ENCODE measurements at places on chromosomes 16 and 17.

GRCh38 chr17:60327901-60328273 is 64.0 kb downstream of the USP32 start:
- DNase-seq = no peak

DNA sequence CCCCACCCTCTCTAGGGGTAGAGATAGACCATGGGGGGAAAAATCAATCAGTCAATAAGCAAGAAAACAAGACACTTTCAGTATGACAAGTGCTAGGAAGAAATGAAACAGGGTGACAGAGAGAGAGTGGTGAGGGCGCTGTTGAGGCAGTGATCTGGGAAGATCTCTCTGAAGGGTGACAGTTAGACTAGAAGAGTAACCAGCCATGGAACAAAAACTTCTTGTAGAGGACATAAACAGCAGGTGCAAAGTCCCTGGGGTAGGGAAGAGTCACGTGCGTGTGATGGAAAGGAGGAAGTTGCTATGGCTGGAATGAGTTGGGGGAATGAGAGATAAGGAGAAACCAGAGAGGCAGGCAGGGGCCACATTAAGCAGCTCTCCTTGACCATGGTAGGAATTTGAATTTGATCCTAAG is 16.8 kb upstream of the EMP2 start:
- DNase-seq = no peak

DNA sequence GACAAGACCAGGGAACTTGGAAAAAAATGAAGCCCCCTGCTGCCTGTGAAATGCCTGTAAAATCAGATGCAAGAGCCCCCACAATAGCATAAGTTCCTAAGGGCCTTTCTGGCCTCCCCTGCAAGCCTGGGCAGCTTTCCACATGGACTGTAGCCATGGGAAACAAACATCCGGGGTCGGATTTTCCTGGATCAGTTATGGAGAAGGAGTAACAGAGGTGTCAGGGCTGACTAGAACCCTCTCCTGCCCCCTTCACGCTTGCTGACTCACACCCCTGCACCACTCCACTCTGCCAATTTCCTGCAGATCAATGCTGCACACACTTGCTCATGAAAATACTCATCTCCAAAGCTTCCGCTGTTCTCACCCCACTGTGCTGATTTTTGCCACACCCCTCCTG is 258.6 kb downstream of the CBLN1 start:
- DNase-seq = peak; percentile 58

DNA sequence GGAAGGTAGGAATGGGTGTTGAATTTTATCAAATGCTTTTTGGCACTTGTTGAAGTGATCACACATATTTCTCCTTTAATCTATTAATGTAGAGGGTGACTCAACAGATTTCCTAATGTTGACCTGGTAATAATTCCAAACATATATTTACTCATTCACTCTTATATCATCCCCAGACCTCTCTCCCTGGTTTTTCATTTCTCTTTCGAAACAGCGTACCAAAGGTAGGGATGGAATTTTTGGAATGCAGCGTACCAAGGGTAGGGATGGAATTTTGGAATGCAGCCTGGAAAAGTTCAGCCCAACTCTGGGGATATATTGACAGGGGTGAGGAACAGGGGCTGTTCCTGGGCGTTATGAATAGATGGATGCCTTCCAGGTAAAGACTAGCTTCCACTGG is 7.3 kb downstream of the KIF18B start:
- no peak for DNase-seq

DNA sequence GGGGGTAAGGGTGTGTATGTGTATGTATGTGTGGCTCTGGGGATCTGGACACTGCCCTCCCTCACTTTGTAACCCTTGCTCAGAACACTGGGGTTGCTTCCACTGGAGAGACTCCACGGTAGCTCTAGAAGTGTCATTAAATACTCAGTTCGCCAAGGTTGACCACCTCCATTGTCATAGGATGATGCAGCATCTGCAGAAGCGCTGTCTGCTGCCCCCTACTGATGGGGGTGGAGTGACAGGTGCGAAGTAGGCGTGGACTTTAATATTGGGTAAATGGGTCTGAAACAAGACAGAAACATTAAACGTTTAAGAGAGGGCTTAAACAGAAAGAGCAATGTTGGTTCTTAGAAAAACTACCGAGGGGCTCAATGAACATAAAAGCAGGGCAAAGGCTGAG is 35.5 kb upstream of the STAC2 start:
- DNase-seq = no peak

DNA sequence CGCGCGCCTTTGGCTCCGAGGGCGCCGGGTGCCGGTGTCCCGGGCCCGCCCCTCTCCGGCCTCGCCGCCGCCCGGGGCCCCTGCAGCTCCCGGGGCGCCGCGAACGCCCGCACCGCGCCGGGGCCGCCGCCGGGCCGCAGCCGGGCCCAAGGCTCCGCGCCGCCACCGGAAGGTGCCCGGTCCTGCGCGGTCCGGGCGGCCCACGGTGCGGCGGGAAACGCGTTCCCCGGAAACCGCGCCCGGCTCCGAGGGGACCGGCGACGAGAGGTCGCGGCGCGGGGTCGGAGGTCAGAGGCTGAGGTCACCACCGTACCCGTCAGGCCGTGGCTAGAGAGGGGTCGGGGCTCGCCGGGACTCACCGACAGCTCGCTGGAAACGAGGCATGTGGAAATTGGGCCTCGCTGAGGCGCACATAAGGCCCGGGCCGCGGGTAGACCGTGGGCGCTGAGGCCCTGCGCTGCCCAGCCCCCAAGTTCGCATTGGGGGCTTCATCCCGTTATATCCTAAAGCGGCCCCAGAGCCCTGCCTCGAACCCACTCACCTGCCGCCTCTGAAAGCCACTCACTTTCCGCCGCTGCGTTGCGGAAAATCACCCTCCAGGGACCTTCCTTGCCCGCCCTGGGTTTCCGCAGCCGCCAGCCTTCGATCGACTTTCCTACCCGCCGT is at the start of gene DUS1L:
Gene DUS1L, minus strand, starts transcription at position 167 of the 666 bp plus-strand sequence. CDS start 745 bp downstream, outside the sequence.
- DNase-seq = no peak

- DNase-seq = no peak
Measured at GRCh38 chr16:30066761-30067583, 1.4 kb downstream of the ALDOA start.

- no peak for DNase-seq
Measured at GRCh38 chr16:87000001-87000400, 317.2 kb downstream of the C16orf95 start.

DNA sequence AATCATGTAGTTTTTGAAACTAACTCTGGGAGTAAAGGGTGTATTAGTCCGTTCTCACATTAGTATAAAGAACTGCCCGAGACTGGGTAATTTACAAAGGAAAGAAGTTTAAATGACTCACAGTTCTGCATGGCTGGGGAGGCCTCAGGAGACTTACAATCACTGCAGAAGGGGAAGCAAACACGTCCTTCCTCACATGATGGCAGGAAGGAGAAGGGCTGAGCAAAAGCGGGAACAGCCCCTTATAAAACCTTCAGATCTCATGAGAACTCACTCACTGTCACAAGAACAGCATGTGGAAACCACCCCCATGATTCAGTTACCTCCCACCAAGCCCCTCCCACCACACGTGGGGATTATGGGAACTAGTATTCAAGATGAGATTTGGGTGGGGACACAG is 256.5 kb upstream of the TNRC6C start:
- no peak for DNase-seq

- no peak for DNase-seq
Measured at GRCh38 chr17:78106211-78106610, 22.3 kb downstream of the TMC6 start.

DNA sequence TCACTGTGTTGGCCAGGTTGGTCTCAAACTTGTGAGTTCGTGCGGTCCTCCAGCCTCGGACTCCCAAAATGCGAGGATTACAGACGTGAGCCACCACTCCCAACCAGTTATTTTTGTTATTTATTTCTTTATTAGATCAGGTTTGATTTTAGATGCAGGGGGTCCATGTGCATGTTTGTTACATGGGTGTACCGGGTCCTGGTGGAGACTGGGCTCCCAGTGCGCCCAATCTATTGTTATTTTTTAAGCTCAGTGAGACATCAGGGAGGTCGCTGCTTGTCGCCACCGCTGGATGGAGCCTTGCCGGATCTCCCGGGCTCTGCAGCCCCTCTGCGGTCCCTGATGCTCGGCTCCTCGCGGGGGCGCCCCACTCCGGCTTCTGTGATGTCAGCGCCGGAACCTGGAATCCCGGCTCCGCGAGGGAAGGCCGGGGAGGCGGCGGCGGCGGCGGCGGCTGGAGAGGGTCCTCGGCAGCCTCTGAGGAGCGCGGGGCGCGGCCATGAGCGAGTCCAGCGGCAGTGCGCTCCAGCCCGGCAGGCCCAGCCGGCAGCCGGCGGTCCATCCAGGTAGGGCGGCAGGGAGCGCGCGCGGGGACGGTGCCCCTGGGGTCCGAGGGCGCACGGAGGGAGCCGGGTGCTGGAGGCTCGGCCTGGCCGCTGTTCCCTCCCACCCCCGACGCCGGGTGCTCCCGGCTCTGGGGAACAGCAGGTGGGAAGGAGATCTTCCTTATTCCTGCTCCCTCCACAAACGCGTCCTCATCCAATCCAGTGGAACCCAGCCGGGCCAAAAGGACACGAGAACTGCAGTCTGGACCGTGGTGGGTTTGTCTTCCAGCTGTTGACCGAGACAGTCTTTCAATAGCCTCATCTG is at the start of gene TMC7:
Gene TMC7, plus strand, starts transcription at position 370 of the 870 bp plus-strand sequence. Its CDS starts 130 bp downstream, at position 500.
- DNase-seq = no peak

GRCh38 chr16:9050102-9050830 is 41.2 kb upstream of the HAPSTR1 start:
- no peak for DNase-seq

GRCh38 chr16:85238233-85238647 is 126.0 kb upstream of the CIBAR2 start:
- no peak for DNase-seq

- no peak for DNase-seq
Measured at GRCh38 chr17:21077281-21077680, 34.5 kb upstream of the USP22 start.

DNA sequence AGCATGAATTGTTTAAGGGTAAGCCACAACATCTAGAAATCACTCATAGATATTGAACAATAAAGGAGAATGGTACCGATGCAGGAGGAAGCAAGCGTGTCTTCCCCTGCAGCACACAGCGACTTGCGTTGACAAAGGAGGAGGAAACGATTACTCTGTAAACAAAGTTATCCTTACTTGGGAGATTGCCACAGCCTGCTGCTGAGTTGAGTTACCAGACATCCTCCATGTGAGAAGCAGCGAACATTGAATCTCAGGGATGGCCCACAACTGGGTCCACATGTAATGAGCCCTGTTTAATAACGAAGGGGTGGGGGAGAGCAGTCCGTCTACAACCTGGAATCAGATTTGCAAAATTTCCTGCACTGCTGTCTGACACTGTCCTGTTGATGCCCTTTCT is 27.7 kb downstream of the CLUH start:
- no peak for DNase-seq

DNA sequence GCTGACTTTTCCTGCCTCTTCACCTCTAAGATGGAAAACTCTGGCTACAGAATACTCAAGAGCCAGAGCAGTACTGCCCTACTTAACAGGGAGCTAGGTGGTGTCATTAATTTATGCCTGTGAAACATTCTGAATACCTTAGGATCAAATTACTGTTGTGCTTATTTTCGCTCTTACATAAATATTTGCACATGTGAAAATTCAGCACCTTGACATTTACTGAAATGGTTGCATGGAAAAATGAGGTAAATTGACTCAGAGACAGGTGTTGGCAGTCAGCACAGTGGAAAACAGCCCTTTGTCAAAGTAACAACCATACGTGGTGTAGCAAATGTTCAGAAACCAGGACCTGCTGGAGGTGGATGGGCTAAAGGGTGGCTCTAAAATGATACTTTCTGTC is 193.6 kb downstream of the CDH8 start:
- DNase-seq = no peak

GRCh38 chr17:65553646-65554552 is 7.5 kb downstream of the AXIN2 start:
- DNase-seq = no peak

DNA sequence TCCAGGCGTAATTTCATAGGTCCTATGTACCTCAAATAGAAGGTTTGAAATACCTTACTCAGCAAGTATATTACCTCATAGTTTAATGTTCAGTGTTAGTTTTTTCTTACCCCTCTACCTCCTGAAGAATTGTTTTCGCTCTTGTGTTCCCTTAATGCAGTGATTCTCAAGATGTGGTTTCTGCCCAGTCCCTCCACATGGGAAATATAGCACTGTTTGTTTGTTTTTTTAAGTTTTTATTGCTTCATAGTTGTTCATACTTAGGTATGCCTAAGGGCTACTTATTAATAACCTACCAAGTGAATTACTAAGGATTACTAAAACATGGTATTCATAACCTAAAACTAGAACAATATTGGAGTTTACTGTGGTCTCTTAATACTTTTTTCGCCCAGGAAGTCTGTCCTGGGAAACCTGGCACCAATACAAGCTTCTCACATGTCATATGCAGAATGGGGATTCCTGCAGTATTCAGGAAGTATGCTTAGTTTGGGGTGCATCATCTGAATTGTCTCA is 5.0 kb downstream of the RSPRY1 start:
- no peak for DNase-seq

GRCh38 chr16:82852388-82853008 is 225.7 kb downstream of the CDH13 start:
- DNase-seq = no peak

- no peak for DNase-seq
Measured at GRCh38 chr17:7589204-7589868, 558 bp downstream of the SOX15 start.

DNA sequence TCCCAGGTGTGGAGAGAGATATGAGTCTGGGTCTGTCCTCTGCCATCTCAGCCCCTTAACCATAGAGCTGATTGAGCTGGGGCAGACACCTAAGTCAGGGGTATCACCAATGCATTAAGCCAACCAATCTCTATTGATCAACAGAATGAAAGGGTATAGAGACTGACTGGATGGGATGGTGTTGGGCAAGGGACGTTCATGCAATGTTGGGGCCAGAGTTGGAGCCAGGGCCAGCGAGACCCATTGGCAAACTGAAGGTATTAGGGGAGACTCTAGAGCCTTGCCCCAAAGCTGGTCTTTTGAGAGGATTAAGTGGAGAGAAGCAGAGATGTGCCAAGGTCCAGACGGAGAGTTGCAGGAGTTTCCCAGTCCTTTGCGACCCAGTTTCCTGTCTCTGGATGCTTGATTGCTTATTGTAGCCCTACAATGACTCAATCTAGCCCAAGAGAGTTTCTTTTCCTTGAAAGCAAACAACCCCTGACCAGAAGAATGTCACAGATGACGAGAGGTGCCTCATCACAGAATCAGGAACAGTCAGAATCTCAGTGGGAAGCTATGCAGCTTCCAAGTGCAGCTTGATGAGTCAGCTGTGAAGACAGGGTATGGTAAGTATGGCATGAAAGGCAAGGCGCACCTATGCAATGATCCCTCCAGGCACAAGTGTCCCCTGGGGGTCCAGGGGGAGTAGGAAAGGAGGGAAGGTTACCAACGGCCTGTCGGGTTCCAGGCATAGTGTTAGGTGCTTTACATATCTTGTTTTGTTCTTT is 137.2 kb downstream of the UTP18 start:
- DNase-seq = no peak
